ENCODE measurements at places on chromosomes 16 and 17. TPM values are rescaled to one million over a fixed set of nuclear protein-coding genes. Genes with fewer than 3 reads are reported as not detected.

Gene TNP2
- total RNA-seq: not detected

Gene GPR179
- not detected for total RNA-seq

Gene NUDT7
- total RNA-seq: 7.1 TPM

Gene TTLL6
- total RNA-seq: 0.12 TPM

Gene CNGB1
- total RNA-seq: not detected

Gene FN3K
- not detected for total RNA-seq

Gene BAIAP3
- total RNA-seq: 1.3 TPM

Gene KRTAP16-1
- total RNA-seq: not detected

Gene FSCN2
- total RNA-seq: 0.27 TPM

Gene CDH5
- total RNA-seq: not detected

Gene KRT25
- not detected for total RNA-seq

Gene ADAD2
- total RNA-seq: not detected

Gene CRISPLD2
- 10.3 TPM for total RNA-seq

Gene PRR35
- total RNA-seq: not detected

Gene SPN
- 2.8 TPM for total RNA-seq

Gene SBK1
- not detected for total RNA-seq

Gene KRT33A
- not detected for total RNA-seq

Gene FBRS
- total RNA-seq: 5.9 TPM

Gene UNKL
- total RNA-seq: 12.4 TPM

Gene HBM
- not detected for total RNA-seq

Gene BCL6B
- not detected for total RNA-seq

Gene SLC35G6
- not detected for total RNA-seq

Gene KRTAP9-2
- total RNA-seq: not detected

Gene EIF1
- 86.6 TPM for total RNA-seq

Gene ABCC11
- total RNA-seq: not detected

Gene CDRT15L2
- total RNA-seq: not detected

Gene SLFN11
- 37.0 TPM for total RNA-seq

Gene CD300LD
- total RNA-seq: not detected

Gene CACNA1H
- total RNA-seq: 2.0 TPM

Gene ASB16
- not detected for total RNA-seq

Gene ZNF597
- total RNA-seq: 0.90 TPM

Gene G6PC1
- total RNA-seq: not detected

Gene TMEM114
- not detected for total RNA-seq

Gene KRTAP2-3
- not detected for total RNA-seq

Gene PYDC1
- total RNA-seq: not detected

Gene KREMEN2
- 11.0 TPM for total RNA-seq

Gene MYCBPAP
- total RNA-seq: not detected

Gene PPL
- 0.10 TPM for total RNA-seq

Gene RAPGEFL1
- 0.23 TPM for total RNA-seq
